ENCODE measurements at places on chromosomes 3 and 15. TPM values are rescaled to one million over a fixed set of nuclear protein-coding genes. Genes with fewer than 3 reads are reported as not detected.

DNA sequence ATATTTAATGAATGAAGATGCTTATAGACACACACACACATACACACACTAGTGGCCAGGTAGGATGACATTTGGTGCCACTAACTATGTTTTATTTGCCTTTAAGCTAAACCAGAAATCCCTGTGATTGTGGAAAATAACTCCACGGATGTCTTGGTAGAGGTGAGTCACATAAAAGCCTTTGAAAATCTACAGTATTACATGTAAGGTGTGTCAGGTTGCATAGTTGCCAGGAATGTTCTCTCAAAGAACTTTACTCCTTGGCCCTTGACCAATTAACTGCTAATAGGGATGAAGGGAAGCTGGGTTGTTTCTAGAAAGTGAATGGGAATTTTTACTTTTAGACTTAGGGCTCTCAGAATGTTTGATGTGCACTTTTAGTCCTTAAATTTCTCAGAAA, 9.9 kb downstream of the ZBED2 start:
- ATAC-seq, result no peak

The OR5K2 gene
- not detected for total RNA-seq

DNA sequence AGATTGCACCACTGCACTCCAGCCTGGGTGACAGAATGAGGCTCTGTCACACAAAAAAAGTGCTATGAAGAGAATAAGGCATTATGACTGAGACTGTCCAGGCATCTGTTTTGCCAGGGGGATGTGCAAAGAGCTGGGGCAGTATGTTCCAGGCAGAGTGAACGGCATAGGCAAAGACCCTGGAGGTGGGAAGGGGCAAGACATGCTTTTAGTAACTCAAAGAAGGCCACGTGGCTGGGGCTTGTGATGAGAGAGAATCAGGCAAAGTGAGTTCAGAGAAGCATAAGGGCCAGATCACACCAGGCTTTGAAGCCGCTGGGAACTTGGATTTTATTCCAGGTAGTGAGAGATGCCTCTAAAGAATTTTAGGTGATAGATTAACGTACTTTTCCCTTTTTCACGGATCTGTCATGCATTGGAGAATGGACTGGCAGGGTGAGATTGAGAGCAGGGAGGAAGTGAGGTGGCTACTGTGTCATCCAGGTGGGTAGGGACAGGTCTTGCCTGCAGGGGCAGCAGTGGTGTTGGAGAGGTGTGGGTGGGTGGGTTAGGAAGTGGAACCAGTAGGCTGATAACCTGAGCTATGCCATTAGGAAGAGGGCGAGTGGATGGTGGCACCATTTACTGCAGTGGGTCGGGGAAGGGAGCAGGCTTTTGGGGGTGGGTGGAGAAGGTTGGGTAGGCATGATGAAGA, 31.7 kb downstream of the ATP2B2 start:
- no peak for ATAC-seq

The STAC gene
- total RNA-seq, result 8.1 TPM

The CACNA2D3 gene
- total RNA-seq, result 10.4 TPM

DNA sequence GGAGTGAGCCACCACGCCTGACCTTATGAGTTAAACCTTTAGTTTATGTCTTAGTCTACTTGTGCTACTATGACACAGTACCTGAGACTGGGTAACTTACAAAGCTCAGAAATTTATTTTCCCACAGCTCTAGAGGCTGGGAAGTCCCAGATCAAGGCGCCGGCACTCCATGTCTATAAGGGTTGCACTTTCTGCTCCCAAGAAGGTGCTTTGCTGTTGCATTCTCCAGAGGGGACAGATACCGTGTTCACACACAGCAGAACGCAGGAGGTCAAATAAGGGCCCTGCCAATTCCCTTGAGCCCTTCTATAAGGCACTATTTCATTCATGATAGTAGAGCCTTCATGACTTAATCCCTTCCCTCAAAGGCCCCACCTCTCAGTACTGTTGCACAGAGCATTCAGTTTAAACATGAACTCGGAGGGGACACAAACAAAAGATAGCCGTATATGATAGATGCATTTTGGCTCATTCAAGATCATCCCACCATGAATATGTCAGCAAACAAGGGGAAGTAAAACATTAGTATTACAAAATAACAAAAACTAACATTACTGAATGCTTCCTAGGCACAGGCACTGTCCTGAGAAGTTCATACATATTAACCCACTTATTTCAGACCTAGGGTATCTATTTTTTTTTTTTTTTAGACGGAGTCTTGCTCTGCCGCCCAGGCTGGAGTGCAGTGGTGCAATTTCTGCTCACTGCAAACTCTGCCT, 26.5 kb downstream of the PLA1A start:
- no peak for ATAC-seq

The P2RY14 gene
- 0.18 TPM for total RNA-seq
